Stimulated activated CD4-positive, alpha-beta T cell treated with anti-CD3 and anti-CD28 coated beads, Interleukin-1b, Interleukin-23, amount 100 ng/mL, for 1 hour (primary cell): ENCODE measurements at places on chromosomes 13 and 19.
A peak's percentile ranks its signal among the peaks of the same experiment; 100 is the strongest.

DNA sequence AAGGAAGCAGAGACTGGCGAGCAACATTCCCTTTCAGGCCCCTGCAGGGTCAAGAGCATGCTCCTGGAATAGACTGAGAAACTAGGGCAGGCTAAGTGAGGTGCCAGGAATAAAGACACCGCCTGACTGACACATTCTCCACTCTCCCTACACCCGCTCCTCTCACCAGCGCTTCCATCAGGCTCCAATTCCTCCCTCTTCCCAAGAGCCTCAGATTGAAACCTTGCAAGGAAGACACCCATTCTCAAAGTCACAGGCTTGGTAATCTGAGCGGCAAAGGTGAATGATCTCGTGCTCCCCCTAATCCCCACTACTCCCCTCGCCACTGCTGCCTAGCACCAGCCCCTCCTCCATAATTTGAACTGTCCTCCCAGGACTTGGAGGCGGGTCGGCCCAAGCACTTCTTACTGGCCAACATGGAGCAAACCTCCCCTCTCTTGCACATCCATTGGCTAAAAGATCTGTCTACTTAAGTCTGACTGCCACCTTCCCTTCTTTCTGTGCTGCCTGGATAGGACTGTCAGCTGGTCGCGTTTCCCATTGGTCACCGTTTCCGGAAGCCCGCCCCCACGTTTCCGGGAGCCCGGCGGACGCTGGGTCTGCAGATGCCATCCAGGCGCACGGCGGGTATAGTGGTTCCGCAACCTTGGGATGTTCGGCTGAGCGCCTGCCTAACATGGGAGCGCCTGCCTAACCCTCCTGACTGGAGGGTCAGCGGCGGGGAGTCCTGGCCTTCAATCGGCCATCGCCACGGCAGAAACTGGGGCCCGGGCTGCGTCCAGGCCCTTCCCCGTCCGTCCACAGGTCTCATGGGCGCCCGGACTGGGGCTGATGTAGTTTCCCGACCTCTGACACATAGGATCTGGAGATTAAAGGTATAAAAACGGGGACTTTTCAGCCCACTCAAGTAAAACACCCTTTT is 33.6 kb downstream of the ZNF383 start:
- DNase-seq: no peak

- DNase-seq: no peak
Measured at GRCh38 chr19:19405971-19406877, 749 bp downstream of the GATAD2A start.

DNA sequence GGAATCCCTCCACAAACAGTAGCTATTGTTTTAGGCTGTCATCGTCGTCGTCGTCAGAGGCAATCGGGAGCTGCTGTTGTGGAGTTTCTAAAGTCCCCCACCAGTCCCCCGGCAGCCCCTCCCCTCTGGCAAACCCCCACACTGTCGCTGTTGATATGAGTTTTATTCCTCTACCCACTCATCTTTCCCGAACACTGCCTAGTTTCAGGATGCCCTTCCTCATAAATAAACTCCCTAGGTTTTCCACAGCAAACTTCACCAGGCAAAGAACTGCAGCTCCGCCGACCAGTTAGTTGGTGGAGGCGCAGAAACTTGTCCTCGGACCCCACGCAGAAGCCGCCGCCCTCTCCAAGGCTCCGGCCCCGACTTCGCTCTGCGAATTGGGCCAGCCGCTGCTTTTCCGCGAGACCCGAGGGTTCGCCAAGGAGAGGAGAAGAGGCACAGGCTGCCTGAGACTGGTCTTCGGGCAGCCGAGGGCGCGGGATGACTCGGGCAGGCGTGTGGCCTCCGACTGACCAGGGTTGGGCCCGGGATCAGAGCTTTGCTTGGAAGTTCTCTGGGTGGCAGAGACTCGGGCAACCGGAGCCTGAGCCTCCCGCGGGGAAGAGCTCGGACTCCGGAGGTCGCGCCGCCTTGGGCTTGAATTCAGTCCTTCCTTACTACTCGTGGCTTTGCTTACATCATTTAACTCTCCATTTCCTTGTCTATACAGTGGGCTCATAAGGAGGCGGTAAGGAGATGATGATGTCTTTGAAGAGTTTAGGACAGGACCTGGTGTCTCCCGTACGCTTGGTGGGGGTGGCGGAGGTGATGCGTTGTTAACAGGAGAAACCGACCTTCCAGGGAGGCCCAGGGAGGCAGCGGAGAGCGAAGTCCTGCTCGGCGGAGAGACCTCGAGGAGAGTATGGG is 7.9 kb downstream of the PDX1 start:
- no peak for DNase-seq

GRCh38 chr19:9796113-9796773 is 22.6 kb downstream of the FBXL12 start:
- peak; percentile 65 for DNase-seq

- no peak for DNase-seq
Measured at GRCh38 chr13:76715075-76715474, 171.1 kb downstream of the KCTD12 start.

DNA sequence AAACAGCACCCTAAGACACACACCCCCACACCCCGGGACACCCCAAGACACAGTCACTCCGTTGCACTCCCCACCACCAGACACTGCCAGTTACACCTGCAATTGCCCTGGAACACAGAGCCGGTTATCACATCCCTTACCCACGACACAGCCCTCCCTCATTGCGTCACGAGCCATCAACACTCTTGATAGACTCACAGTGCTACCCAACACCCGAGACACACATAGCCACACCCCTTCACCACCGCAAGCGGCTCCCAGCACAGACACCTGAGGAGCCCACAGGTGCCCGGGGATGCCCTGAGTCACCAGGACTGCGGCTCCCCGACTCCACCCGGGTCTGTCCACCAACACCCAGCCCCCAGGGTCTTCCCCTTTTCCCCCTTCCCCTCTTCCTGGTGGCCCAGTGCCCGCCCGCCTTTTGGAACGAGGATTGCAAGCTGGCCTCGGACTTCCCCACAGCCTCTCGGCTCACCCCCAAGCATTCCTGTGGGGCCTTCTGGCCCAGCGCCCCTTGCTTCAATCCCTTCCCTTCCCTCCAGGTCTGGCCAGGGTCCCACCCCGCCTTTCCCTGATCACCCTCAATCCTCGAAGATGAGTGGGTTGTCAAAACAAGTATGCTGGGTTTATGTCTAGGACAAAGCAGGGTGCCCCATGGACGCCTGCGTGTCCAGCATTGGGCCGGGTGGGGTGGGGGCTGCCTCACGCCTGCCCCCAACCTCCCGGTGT is 1.7 kb upstream of the PTGER1 start:
- DNase-seq: no peak
